ENCODE measurements at places on chromosomes 1 and 21. TPM values are rescaled to one million over a fixed set of nuclear protein-coding genes. Genes with fewer than 3 reads are reported as not detected.

DNA sequence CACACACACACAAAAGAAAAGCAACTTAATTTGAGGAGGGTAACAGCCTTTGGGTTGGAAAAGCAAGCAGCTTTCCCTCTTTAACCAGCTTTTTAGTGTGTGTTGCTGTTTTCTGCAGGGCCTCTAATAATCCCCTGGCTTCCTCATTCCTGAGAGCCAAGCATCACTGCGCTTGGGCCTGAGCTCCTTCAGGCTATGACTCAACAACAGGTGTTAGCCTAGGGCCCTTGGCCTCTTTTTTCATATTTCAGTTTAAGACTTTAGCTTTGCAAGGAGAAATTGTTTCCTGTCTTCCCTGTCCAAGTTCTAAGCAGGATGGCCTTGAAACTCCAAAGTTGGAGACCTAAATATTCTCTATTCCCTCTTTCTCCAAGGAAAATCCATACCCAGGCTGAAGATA is 26.2 kb upstream of the SNX27 start:
- peaks cover 11% of the 10 kb centered on the region for H3K4me1 ChIP-seq
- H3K4me3 ChIP-seq, result no peak overlapping the region
- H3K27me3 ChIP-seq, result no peaks in the 10 kb centered on the region
- H3K36me3 ChIP-seq, result no peaks in the 10 kb centered on the region
- peak overlapping the region; percentile 53 for H3K27ac ChIP-seq

Gene TMCO2
- total RNA-seq, result 35.2 TPM

DNA sequence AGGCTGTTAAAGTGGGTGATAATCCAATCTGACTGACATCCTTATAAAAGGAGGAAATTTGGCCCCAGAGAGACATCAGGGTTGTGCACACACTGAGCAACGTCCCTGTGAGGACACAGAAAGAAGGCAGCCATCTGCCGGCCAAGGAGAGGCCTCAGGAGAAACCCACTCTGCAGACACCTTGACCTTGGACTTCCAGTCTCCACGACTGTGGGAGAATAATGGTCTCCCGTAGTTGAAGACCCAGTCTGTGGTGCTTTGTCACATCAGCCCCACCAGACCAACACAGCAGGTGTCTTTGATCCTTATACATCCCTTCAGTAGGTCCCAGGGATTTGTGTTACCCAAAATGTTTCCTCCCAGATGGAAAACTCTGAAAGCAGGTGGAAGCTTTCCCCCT is 4.2 kb upstream of the DNAJC28 start:
- peaks cover 3% of the 10 kb centered on the region for H3K4me1 ChIP-seq
- no peak overlapping the region for H3K4me3 ChIP-seq
- no peak overlapping the region for H3K27ac ChIP-seq

Gene ATAD3C
- total RNA-seq, result 1.3 TPM

- no peaks in the 10 kb centered on the region for H3K4me1 ChIP-seq
- no peak overlapping the region for H3K4me3 ChIP-seq
- H3K36me3 ChIP-seq, result no peaks in the 10 kb centered on the region
- no peaks in the 10 kb centered on the region for H3K27me3 ChIP-seq
- no peak overlapping the region for H3K27ac ChIP-seq
- DNase-seq, result no peak
Observed at GRCh38 chr1:182101415-182102042, 40.0 kb upstream of the ZNF648 start.

- no peak for DNase-seq
- H3K27me3 ChIP-seq, result no peaks in the 10 kb centered on the region
Observed at GRCh38 chr1:204830747-204831146, 39.9 kb upstream of the NFASC start.
